ENCODE measurements at places on chromosomes 6 and 20.

DNA sequence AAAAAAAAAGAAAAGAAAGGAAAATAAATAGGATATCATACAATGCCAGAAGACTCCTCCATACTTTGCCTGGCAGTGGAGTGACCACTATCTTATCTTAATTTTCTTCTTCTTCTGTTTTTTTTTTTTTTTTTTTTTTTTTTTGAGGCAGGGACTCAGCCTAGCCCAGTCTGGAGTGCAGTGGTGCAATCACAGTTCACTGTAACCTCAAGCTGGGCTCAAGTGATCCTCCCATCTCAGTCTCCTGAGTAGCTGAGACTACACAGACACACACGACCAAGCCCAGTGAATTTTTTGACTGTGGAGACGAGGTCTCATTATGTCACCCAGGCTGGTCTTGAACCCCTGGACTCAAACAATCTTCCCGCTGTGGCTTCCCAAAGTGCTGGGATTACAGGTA, 17.1 kb upstream of the MMP9 start:
- DNase-seq: no peak

DNA sequence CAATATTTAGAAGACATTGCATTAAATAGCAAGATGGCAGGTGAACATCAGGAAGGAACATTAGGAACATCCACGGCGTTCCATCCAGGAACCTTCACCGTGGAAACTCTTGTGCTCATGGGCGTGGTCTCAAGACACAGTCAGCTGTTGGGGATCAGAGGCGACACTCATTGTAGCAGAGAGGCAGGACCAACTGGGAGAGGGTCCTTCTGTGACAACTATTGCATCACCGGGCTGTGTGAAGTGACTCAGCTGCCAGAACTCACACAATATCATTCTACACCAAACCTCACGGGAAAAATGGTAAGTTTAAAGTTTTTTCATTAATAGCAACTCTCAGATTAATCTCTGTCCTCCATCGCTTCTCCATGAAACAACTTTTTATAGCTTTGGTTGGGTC, 334.8 kb upstream of the SULF2 start:
- no peak for DNase-seq

- no peak for DNase-seq
Measured at GRCh38 chr6:57097596-57097995, 7.6 kb downstream of the ZNF451 start.

- no peak for DNase-seq
Measured at GRCh38 chr20:54560357-54560756, 85.0 kb downstream of the DOK5 start.

DNA sequence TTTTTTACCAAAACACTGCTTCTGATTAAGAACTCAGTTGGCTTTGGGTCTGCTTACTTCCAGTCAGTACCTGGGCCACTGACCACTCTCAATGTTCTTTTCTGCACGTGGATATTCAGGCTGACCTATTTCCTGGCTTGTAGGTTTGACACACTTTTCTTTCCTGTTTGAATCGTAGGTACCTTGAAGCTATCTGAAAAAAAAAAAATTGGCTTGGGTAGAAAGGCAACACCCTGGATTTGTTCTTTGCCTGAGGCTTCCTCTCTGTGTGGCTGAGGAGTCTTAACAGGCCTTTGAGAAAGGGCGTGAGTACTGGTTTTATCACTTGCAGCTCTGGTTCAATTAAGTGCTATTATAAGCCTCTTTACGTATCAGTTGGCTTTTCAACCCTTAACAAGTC, 60.6 kb upstream of the IL20RA start:
- DNase-seq: no peak

GRCh38 chr20:44683263-44684046, 31.7 kb upstream of the CCN5 start:
- DNase-seq: no peak

GRCh38 chr6:7203939-7204338, 96.2 kb downstream of the RREB1 start:
- DNase-seq: no peak

- DNase-seq: peak; percentile 63
Measured at GRCh38 chr6:160973311-160974250, 18.0 kb upstream of the MAP3K4 start.
